ENCODE measurements at places on chromosomes 11 and 22. TPM values are rescaled to one million over a fixed set of nuclear protein-coding genes. Genes with fewer than 3 reads are reported as not detected.

- H3K27me3 ChIP-seq = peaks cover 2% of the 10 kb centered on the region
- no peaks in the 10 kb centered on the region for H3K36me3 ChIP-seq
- no peak overlapping the region for H3K27ac ChIP-seq
- DNase-seq = no peak
- H3K4me1 ChIP-seq = no peaks in the 10 kb centered on the region
Observed at GRCh38 chr11:44563711-44564110, 1.8 kb upstream of the CD82 start.

GRCh38 chr11:8066911-8067455, 14.0 kb upstream of the TUB start:
- H3K4me1 ChIP-seq = peaks cover 2% of the 10 kb centered on the region
- H3K27me3 ChIP-seq = no peaks in the 10 kb centered on the region
- DNase-seq = no peak
- H3K36me3 ChIP-seq = no peaks in the 10 kb centered on the region

DNA sequence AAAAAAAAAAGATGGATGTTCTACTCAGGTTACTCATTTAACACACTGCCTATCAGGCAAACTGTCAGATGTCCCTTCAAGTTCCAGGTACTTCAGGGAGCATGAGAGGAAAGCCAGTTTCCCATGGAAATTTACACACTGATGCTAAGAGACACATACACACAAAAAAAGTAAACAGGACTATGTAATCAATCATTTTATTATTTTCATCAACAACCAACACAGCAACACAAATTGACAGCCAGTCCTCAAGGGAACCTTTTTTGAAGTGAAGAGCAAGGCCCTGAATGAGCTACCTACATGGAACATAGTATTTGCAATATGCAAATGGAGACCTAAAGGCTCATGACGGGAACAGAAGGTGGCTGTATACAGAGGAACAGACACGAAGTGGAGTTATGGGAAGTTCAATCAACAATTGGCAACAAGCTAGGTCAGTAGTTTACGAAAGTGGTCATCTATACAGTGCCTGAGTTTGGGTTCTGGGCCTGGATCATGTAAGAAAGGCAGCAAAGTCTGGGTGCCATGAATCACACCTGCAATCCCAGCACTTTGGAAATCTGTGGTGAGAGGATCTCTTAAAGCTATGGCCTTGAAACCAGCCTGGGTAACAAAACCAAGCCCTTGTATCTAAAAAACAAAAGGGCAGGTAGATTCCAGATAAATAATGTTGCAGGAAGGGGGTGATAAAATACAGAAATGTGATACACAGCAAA, 12.6 kb upstream of the WDR74 start:
- H3K4me1 ChIP-seq = no peaks in the 10 kb centered on the region
- H3K27ac ChIP-seq = peak overlapping the region; percentile 15
- peaks cover 39% of the 10 kb centered on the region for H3K36me3 ChIP-seq
- H3K27me3 ChIP-seq = no peaks in the 10 kb centered on the region
- peak overlapping the region; percentile 99 for H3K4me3 ChIP-seq

DNA sequence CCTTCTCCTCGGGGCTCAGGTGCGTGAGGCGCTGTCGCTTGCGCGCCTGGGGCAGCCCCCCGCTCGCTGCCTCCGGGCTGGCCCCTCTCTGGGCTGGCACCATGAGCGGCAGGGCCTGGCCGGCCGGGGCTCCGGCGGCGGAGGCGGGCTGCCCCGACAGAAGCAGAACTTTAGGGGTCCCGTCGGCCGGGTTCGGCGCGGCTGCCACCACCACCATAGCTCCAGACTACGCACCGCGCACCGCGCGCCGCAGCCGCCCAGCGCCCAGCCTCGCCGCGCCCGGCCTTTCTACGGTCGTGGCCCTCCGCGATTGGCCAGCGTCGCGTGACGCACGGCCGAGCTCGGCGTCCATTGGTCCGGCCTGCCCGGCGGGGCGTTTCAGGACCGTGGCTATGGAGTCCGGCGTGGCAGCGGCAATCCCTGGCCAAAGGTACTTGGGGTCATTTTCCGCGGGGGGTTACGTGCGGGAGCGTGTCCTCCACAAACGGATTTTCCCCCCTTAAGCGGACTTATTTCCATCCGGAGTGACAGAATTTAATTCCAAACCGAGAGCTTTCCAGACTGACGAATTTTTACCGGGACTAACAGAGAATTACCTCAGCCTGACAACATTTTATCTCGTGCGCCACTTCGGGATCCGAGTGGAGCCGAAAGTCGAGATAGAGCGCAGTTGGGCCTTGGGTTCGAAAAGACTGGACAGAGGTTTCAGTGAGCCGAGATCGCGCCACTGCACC, at the start of gene XBP1:
Gene XBP1 (minus strand): TSS at position 262 of the 734 bp plus-strand sequence.
- no peaks in the 10 kb centered on the region for H3K27me3 ChIP-seq
- no peaks in the 10 kb centered on the region for H3K4me1 ChIP-seq
- peak within 1 kb of the TSS; percentile 58 for H3K27ac ChIP-seq
- H3K36me3 ChIP-seq = peaks cover 39% of the 10 kb centered on the region

DNA sequence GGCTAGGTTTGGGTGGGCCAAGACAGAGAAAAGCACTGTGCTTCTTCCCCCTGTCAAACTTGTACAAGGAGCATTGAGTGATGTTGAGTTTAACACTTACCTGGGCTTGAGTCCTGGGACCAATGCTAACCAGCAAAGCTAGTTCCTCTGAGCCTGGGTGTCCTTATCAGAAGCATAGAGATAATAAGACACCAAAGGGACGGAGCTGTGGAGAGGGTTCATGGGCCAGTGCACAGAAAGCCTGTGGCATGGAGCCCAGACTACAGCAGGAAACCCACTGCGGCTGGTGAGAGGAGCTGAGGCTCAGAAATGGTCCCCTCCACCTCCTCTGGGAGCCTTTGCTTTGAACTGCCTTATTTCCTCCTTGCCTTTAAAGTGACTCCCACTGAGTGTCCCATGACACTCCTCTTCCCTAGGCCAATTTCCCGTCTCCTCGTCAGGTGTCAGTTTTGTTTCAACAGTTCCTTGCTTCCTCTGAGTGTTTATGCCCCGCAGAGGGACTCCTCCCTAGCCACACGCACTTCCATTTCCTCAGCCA, 9.4 kb downstream of the SLCO2B1 start:
- H3K4me3 ChIP-seq = no peak overlapping the region
- H3K36me3 ChIP-seq = peaks cover 2% of the 10 kb centered on the region
- DNase-seq = no peak
- H3K4me1 ChIP-seq = no peaks in the 10 kb centered on the region
- no peaks in the 10 kb centered on the region for H3K27me3 ChIP-seq
- no peak overlapping the region for H3K27ac ChIP-seq

- H3K4me3 ChIP-seq = no peak overlapping the region
- no peak for DNase-seq
- no peak overlapping the region for H3K27ac ChIP-seq
- H3K4me1 ChIP-seq = no peaks in the 10 kb centered on the region
Observed at GRCh38 chr11:116328391-116328790, 444.4 kb downstream of the BUD13 start.

DNA sequence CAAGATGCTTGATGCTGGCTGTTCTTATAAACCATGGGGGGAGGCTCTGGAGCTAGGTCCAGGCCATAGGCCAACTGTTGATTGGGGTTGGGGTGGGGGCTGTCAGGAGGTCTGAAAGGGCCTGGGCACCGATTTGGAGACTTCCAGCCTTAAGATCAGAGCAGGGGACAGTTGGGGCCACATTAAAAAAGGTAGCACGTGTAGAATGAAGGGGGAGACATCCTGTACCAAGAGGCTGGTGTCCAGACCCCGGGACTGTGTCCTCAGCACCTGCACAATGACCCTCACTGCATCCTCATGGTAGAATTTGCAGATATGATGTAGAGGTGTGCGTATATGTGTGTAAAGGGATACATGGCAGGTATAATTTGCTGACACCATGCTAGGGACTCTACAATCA, 12.4 kb upstream of the TBX1 start:
- no peak overlapping the region for H3K27ac ChIP-seq
- no peaks in the 10 kb centered on the region for H3K4me1 ChIP-seq
- H3K4me3 ChIP-seq = no peak overlapping the region
- no peaks in the 10 kb centered on the region for H3K36me3 ChIP-seq

DNA sequence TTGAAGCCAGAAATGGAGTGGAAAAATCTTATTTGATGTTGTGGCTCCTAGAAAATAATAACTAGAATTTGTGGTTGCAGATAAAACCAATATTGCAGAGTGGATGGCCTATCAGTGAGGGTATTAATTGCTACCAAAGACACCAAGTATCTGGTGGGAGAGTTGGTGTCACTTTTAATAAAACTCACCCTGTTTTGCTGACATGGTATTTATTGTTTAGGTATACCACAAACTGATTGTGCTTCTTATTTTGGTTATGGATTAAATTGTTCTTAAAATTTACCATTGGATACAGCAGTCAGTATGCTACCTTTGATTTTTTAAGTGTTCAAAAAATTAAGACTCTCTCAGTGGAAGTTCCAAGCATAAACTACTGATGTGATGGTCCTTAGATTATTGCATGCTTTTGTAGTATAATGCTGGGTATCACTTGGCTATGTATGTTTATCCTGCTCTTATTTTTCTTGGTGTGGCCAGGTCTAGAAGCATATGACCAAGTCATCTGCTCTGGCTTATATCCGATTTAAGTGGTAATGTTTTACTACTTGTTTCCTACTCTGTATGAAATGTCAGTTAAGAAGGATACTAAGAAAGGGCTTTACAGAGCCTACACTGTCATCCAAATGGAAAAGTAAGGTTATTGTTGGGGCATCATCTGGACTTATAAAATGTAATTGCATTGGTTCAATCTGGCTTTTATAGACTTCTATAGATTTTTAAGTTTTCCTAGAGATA, 101.6 kb downstream of the ARHGAP42 start:
- H3K27me3 ChIP-seq = no peaks in the 10 kb centered on the region
- DNase-seq = no peak
- no peak overlapping the region for H3K4me3 ChIP-seq
- no peak overlapping the region for H3K27ac ChIP-seq
- peaks cover 8% of the 10 kb centered on the region for H3K4me1 ChIP-seq

GRCh38 chr11:27184458-27185312, 144.1 kb downstream of the BBOX1 start:
- H3K36me3 ChIP-seq = no peaks in the 10 kb centered on the region
- H3K4me3 ChIP-seq = no peak overlapping the region
- no peaks in the 10 kb centered on the region for H3K27me3 ChIP-seq
- no peak overlapping the region for H3K27ac ChIP-seq
- H3K4me1 ChIP-seq = no peaks in the 10 kb centered on the region

DNA sequence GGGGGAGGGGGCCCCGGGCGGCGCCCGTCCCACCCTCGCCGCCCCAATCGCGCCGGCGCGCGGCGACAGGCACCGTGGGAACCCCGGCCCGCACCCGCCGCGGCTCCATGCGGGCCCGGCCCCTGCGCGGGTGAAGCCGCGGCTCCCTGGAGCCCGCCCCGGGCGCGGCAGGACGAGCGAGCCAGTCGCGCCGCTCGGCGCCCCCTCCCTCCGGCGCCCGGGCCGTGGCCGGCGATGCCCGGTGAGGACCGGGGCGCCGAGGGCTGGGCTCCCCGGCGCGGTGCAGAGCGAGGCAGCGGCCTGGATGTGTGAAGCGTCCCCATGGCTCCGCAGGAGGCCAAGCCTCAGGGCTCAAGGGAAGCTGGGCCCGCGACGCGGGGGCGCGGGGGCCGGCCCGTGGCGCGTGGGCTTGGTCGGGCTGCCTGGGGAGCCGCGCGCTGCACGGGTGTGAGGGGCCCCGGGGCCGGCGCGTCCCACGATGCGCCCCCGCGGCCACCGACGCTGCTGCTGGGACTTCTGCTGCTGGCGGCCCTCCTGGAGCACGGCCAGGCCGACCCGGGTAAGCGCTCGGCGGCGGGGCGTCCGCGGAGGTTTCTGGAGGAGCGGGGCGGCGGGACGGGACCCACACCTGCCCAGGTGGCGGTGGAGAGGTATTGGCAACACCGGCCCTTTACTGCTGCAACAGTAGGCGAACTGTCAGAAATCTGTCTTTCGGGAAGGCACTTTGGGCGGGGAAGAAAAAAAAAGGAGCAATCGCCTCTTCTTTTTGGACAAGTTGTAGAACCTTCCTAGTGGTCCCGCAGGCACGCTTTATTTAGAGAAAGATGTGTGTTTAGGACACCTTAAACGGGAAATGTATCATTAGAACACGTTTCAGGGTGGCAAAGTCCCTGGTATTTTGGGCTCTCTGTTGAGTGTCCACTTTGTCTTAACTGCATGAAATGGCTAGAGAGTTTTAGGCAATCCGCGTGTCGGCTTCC, 119.4 kb downstream of the HIPK3 start:
- H3K27me3 ChIP-seq = peaks cover 7% of the 10 kb centered on the region
- peak overlapping the region; percentile 53 for H3K4me3 ChIP-seq
- peak; percentile 59 for DNase-seq

- H3K4me1 ChIP-seq = peaks cover 2% of the 10 kb centered on the region
- H3K27me3 ChIP-seq = no peaks in the 10 kb centered on the region
- H3K36me3 ChIP-seq = peaks cover 3% of the 10 kb centered on the region
- no peak overlapping the region for H3K4me3 ChIP-seq
Observed at GRCh38 chr22:38266120-38266519, 6.7 kb downstream of the TMEM184B start.

GRCh38 chr11:7484645-7485044, 661 bp upstream of the OLFML1 start:
- DNase-seq = no peak
- no peak overlapping the region for H3K27ac ChIP-seq
- H3K4me3 ChIP-seq = no peak overlapping the region
- H3K36me3 ChIP-seq = no peaks in the 10 kb centered on the region
- no peaks in the 10 kb centered on the region for H3K27me3 ChIP-seq

- H3K36me3 ChIP-seq = peaks cover 24% of the 10 kb centered on the region
- no peaks in the 10 kb centered on the region for H3K4me1 ChIP-seq
- no peak overlapping the region for H3K27ac ChIP-seq
- no peak for DNase-seq
Observed at GRCh38 chr11:71094296-71095077, 157.9 kb downstream of the SHANK2 start.

- no peak for DNase-seq
- H3K4me1 ChIP-seq = no peaks in the 10 kb centered on the region
- peaks cover 33% of the 10 kb centered on the region for H3K36me3 ChIP-seq
- H3K4me3 ChIP-seq = peak overlapping the region; percentile 40
Observed at GRCh38 chr11:67440229-67441097, 2.8 kb downstream of the CORO1B start.

DNA sequence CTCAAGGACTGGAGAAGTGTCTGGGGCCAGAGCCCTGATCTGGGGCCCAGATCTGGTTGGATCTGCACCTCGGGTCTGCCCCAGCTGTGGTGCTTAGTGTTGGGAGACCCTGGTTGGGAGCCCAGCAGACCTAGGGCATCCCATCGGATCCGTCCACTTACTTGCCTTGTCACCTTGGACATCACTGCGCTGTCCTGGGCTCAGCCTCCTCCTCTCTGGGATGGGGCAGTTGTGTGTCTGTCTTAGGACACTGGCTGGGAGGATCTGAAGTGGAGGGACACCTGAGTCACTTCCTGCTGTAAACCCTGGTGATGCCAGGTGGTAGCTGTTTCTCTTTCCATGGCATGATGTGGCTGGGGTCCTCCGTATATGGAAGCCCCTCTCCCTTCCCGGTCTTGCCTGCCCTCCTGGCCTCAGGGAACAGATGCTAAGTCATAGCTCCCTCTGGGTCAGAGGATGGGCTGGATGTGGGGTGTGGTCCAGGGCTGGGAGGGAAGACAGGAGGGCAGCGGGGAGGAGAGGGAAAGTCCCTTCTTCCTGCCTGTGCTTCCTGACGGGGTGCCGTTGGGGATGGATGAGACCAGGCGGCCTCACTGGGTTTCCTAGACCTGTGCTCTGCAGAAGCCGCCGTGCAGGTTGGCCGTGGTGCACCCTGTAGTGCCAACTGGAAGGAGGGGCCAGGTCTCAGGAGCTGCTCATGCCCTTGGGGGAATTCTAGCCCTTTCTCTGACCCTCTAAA, 12.1 kb upstream of the OMP start:
- H3K27me3 ChIP-seq = no peaks in the 10 kb centered on the region
- no peaks in the 10 kb centered on the region for H3K4me1 ChIP-seq
- DNase-seq = no peak

Gene MYEOV
- 0.22 TPM for total RNA-seq

Gene DTX4
- 13.0 TPM for total RNA-seq

Gene MCAM
- total RNA-seq = 21.5 TPM

Gene ANKK1
- total RNA-seq = 0.20 TPM

Gene OR51B4
- not detected for total RNA-seq

Gene TMEM121B
- 8.1 TPM for total RNA-seq

Gene APOA1
- 0.79 TPM for total RNA-seq

Gene MCAT
- total RNA-seq = 21.5 TPM

Gene RABL2B
- total RNA-seq = 19.0 TPM

Gene APOBEC3H
- total RNA-seq = 0.48 TPM

All from H9 (cell line).